NCI-H2029 treated with DMSO at 0.1 percent for 48 hours (cell line): ENCODE measurements at places on chromosomes 16 and 17.

GRCh38 chr17:76191896-76192295, 48.4 kb downstream of the RNF157 start:
- DNase-seq: no peak

- no peak for DNase-seq
These were observed 847 bp downstream of the ZDHHC7 start for GRCh38 chr16:85010446-85010930.

- no peak for DNase-seq
These were observed 4.0 kb upstream of the P2RX5 start for GRCh38 chr17:3699951-3700350.

DNA sequence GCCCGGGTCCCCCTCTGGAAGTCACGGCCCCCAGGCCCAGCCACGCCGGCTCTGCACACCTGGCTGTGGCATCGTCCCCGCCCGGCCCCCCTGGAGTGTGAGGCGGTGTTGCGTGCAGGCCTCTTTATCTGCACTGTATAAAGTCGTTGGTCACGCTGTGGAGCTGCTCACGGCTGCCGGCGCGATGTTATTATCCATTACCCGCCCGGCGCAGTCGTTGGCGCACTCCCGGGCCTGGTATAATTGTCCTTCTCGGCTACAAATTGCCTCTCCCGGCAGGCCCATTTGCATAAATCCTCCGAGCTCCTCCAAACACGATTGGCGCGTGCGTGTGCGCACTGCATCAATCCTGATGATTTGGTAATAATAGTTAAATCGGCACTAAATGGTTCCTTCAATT, 57.8 kb downstream of the BAHCC1 start:
- DNase-seq: no peak

DNA sequence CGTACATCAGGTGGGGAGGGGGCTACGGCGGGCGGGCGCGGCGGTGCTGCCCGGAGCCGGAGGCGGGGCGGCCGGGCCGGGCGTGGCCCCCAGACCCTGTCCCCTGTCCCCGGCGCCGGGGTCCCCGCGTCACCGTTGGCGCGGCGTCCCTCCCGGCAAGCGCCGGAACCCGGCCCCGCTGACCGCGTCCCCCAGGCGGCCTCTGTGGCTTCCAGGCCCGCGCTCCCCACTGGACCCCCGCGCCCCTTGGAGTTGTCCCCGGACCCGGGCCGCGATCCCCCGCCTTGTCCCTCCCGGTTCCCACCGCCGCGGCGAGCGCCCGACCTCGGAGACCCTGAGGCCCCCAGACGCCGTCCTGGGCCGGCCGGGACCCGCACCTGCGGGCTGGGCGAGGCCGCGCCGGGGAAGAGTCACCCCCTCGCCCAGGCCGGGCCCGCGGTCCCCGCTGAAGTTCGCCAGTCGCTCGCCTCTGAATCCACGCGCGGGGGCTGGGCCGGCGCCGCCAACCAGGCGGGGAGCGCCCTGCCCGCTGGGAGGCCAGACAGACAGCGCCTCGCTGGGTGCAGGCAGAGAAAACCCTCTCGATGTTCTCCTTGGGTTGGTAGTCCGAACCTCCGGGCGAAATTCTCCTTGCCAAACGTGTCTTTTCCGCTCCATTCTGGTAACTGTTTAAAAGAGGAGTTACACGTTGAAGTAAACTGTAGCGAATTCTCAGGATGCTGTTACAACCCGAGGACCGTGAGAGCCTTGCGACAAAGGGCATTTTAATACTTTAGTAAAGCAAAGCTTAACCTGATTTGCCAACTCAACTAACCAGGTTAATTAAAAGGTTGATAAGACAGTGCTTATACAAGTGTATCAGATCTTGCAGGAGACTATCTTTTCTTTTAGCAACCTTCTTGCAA, 761 bp downstream of the GAN start:
- no peak for DNase-seq

- no peak for DNase-seq
These were observed 9.8 kb upstream of the CTCF start for GRCh38 chr16:67552476-67552875.

DNA sequence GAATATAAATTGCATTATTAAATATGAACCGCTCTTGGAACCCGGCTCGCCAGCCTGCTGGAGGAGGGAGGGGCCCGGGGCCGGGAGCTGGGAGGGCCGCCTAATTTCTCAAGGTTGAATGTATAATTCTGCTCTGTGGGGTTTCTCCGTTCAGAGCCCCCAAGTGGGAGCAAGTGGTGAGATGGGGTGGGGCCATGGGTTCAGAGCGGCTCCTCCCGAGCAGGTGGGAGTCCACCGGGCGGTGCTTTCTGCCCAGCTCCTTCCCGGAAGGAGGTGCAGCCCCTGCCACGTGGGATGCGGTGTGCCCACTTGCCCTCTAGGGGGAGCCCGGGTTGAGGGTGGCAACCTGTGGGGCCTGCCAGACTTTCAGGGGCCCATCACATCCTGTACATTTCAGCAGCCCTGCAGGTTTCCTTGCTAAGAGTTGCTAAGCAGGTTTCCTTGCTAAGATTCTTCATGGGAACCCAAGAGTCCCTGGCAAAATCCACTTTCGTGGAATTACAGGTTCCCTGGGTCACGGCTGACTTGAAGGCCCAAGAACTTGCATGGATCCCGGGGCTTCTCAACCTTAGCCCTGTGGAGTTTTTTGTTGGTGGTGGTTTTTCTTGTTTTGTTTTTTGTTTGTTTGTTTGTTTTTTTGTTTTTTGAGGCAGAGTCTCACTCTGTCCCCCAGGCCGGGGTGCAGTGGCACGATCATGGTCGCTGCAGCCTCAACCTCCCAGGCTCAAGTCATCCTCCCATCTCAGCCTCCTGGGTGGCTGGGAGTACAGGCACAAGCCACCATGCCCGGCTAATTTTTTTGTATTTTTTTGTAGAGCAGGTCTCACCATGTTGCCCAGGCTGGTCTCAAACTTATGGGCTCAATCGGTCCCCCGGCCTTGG, 196.7 kb upstream of the GSE1 start:
- DNase-seq: peak; percentile 19

- DNase-seq: no peak
These were observed 17.0 kb upstream of the ABCA10 start for GRCh38 chr17:69245617-69246016.

DNA sequence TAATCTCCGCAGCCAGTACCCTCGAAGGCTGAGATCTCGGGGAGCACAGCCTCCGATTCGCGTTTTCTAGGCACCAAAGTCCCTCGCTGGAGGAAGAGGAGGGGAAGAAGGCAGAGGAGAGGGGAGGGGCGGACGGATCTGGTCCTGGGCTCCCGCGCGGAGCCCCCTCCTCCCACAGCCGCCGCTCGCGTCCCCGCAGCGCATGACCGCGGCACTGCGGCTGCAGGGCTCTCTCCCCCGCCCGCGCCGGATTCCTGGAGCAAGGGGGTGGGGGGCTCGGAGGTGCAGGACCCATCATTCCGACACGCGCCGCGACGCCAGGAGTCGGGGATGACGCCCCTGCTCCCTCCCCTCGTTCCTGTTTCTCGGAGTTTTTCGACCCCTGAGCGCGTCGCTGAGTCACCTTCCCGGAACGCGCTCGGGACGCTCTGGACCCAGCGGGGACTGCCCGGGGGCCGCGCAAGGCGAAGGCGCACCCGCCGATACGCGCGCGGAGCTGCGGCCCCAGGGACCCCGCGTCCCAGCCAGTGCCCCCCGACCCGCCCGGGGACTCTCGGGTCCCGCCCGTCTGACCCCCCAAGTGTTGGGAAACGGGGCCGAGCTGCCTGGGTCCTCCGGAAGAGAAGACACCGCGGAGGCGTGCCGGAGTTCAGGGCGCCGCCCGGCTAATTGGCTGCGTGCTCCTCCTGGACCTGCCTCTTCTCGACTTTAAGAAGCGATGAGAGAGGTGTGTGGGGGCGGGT, 1.4 kb upstream of the SPHK1 start:
- no peak for DNase-seq

DNA sequence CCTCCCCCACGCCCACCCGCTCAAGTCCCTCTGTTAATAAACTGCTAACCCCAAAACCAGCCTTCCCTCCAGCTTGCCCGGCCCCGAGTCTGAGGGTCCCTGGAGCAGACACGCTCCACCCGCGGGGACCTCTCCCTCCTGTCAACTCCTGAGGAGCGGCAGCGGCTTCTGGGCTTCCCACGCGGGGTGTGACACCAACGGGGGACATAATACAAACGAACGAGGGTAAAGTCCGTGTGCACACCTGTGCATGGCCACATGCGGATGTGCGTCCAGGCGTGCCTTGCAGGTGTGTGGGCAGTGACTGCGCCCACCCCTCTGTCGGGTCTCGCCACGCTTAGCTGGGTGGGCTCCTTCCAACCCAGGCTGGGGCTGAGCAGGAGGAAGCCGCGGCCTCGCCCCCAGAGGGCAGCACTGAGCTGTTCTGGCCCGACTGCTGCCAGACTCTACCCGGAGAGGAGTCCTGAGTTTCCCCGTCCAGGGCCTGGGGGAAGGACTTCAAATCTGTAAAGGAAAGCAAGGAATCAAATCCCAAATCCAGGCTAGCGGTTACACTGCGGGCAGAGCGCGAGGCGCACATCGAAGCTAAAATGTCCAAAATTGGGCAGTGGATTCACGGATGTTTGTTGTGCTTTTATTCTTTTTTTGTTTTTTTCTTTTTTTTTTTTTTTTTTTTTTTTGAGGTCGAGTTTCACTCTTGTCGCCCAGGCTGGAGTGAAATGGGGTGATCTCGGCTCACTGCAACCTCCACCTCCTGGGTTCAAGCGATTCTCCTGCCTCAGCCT, 24.2 kb upstream of the KRT17 start:
- DNase-seq: peak; percentile 34

GRCh38 chr17:74916851-74917199, 6.2 kb downstream of the USH1G start:
- no peak for DNase-seq

- DNase-seq: no peak
These were observed 69.9 kb downstream of the TBC1D16 start for GRCh38 chr17:79965806-79966205.

GRCh38 chr17:13776027-13776551, 174.4 kb upstream of the HS3ST3A1 start:
- no peak for DNase-seq

DNA sequence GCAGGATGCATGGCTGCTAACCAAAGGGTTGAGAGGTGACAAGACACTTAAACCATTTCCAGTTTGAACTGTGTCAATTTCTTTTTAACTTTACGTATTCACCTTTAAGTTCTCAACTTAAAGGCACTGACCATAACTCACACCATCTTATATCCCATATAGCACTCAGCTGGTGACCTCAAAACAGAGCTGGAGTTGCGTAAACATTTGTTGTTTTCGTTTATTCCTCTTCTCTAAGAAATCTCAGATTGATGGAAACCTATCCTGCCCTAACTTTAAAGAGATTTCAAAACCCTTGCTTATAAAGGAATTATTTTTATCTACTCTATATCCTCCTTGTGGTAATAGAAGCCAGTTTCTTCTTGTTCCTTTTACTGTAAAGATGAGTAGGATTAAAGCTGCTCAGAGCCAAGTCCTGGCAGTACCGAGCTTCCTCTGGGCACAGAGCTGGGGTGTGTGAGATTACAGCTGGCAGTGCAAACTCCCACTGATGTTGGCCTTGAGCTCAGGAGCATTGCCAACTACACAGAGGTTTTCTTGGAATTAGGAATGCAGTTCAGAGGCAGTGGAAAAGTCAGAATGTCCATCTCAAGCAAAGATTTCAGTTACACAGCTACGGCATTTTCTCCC, 1.3 kb downstream of the KCTD2 start:
- DNase-seq: no peak

DNA sequence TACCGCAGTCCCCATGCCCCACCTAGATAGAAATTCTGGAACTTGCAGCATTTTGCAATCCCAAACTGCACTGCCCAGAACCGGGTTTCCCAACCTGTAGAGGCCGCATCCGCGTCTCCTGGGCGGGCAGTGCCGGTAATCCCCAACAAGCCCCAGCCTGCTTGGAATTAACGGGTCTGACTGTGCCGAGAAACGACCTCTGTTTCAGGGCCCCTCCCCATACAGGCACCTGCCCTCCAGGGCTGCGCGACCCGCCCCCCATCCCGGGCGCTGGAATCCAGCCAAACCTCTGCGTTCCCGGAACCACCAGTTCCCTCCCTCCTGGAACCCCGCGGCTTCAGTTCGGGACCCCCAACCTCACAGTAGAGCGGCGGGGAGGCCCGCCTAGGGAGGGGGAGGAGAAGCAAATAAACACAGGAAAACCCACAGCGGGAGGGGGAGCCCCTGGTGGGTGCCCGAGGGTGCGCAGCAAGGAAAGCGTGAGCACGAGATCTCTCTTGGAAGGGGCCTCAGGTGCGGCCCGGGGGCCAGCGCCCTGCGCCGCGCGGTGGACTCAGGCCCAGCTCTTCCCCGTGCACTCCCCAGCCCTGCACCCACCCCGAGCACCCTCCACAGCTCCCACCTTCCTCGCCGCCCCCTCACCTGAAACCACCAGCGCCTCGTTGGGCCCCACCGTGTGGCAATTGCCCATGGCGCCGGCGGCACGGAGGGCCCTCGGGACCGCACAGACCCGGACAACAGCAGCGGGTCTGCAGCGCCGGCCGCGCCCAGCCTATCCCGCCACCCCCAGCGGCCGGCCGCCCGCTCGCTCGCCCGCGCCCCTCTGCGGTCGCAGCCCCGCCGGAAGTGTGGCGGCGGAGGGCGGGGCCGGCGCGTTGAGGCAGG, at the start of gene FLOT2:
Gene FLOT2 (minus strand): TSS at position 850 of the 885 bp plus-strand sequence. CDS start 159 bp downstream, at position 691.
- no peak for DNase-seq

DNA sequence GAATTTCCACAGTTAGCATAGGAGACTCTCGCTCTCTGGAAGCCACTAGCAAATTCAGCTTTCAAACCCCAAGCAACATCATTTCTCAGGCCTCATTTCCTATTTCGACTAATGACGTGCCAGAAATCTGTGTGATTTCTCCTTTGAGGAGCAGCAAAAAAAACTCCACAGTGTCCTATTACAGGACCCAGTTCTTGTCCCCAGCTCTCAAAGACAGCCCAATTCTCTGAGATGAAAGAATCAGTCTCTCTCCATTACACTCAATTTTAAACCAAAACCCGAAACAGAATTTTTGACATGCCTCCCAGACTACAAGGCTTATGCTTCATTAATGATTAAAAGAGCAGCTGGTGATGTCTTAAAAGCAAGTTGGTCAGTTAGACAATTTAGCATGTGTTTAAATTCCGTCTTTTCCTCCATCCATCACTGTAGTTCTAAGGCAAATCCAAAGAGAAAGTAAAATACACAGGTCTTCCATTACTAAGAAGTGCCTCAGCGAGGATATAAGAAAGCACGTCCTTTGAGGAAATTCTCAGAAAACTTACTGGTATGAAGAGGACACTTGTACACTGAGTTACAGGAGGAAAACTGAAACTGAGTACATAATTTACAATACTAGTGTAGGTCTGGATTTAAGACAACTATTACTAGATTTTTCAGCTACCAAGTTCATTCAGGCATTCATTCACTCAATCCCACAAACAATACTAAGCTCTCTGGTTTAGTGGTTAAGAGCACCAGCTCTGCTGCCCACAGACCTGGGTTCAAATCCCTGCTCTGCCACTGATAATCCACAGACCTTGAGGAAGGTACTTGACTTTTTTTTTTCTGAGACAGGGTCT, 12.5 kb downstream of the TOM1L2 start:
- no peak for DNase-seq
